ENCODE measurements at places on chromosomes 7 and 10.
A peak's percentile ranks its signal among the peaks of the same experiment; 100 is the strongest.

DNA sequence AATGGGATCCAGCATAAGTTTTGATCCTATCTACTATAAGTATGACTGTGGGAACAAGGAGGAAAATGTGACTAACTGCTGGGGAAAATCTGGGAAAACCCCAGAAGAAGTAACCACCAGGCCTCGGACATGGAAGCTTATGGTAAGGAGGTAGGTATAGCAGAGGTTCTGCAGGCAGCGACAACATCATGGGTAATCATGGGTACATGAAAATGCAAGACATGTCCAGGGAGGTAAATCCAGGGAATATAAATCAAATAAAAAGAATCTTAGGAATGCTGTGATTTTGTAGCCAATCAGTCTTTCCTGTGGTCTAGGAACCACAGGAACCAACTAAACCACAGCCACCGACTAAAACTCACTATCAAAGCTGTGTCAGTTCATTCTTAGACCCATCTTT is 168.3 kb upstream of the NPY start:
- no peak for DNase-seq

- DNase-seq, result no peak
These were observed 113.6 kb downstream of the CCNY start for GRCh38 chr10:35449944-35450343.

GRCh38 chr10:70675496-70676161 is 3.3 kb downstream of the ADAMTS14 start:
- DNase-seq, result no peak

- no peak for DNase-seq
These were observed 18.5 kb upstream of the TTYH3 start for GRCh38 chr7:2613098-2613930.

GRCh38 chr7:133518718-133519117 is 265.8 kb downstream of the EXOC4 start:
- no peak for DNase-seq

GRCh38 chr10:114515298-114515914 is 111.1 kb upstream of the AFAP1L2 start:
- no peak for DNase-seq

DNA sequence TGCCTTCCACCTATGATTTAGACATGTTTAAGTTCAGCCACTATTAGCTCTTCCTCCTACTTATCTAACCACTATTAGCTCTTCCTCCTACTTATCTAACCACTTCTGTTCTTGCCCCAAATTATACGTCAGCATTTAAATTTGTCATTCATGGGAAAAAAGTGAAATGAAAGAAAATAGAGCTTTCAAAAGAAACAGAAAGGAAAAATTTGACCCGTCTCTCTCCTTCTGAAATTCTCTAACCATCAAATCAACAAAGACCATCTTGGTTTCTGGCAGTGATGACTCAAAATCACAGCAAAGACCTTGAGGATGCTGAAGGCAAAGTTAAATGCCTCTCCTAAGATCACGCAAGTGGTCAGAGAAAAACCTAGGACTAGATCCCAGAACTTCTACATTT is 2.6 kb downstream of the LIPA start:
- DNase-seq, result no peak

DNA sequence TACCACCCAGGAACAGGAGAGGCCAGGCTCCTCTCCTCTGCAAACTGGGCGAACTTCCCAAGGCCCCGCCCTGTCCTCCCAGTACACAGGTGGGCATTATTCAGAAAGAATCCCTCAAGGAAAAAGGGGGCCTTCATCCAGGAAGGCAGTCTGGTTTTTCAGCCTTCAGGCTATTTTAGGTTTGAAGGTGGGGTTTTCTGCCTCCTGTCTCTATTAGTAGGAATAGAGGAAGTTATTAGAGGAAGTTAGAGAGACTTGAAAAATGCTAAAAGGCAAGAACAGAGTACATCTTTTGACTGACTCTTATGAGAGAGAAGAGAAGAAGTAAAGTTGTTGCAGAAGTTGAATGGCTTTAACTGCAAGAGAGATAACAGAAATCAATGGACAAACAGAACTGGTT is 250.9 kb upstream of the SORCS1 start:
- DNase-seq, result no peak

DNA sequence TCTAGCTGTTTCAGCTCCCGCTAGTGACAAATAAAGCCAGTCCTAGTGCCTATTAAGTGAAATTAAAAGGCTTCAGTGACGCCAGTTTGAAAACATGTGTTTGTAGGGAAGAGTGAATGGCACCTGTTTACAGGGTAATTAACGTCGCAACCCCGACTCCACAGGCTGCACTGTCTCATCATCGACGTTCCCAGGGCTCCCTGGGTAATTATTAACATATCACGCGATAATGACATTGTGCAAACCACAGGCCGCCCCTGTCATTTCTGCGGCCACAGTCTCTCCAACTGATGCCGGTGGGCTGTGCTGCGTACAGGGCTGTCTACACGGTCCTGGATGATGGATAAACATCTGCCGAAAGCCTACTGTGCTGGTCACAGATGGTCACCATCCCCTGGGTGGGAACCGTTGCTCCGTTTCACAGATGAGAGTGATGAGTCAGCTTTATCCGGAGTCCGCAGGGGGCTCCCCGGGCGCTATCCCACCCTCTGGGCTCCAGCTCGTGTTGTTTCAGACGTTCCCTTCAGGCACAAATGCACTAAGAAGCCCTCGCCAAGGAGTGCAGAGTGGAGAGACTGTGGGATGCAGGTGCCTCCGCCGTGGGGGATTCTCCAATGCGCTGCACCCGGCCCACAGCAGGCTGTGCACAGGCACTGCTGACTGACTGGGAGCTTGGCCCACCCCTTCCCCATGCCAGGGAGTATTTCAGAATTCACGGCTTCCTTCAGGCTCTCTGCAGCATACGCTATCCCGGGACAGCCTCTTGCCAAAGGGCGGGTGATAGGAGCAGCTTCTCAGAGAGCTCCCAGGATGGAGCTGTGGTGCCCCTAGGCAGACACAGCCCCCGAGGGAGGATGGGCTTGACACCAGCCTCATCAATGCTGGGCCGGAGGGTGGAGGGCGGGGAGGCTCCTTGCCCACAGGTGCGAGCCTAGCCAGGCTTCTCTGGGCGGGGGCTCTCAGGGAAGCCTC is 491.8 kb upstream of the FOXK1 start:
- DNase-seq, result no peak

DNA sequence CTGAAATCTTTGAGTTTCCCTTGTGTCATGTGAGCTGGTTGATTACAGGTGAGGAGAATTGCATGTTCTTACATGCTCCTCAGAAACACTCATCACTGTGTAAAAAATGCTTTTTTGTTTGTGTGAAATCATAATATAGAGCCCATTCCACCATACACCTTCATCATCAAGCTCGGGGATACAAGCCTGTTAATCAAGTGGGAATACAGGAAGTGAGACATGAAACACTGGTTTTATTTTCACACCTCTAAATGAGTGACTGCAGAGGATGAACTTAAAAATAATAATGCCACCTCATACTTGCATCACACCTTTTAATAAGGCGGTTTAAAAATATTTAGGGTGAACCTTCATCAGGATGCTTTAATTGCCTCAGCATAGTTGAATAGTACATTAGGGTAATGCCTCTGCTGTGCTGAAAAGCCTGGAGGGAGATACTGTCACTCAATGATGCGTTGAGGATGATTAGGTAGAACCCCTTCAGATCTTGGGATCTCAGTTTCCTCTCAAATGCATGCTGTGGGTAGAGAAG is 164.6 kb downstream of the AUTS2 start:
- no peak for DNase-seq

DNA sequence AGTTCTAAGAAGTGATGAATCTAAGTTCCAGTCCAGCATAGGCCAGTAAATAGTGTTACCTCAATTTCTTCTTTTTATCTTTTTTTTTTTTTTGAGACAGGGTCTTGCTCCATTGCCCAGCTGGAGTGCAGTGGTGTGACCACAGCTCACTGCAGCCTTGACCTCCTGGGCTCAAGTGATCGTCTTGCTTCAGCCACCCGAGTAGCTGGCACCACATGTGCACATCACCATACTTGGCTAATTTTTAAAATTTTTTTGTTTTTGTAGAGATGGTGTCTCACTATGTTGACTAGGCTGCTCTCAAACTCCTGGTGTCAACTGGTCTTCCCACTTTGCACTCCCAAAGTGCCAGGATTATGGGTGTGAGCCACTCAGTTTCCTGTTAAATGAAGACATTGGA is 126.6 kb upstream of the LYZL2 start:
- no peak for DNase-seq

- peak; percentile 54 for DNase-seq
These were observed 141.2 kb downstream of the MLLT10 start for GRCh38 chr10:21675157-21675796.
